CD8-positive, alpha-beta T cell (primary cell): ENCODE measurements at places on chromosomes 1 and 21. TPM values are rescaled to one million over a fixed set of nuclear protein-coding genes. Genes with fewer than 3 reads are reported as not detected.

The TRIM67 gene
- not detected for total RNA-seq

The NID1 gene
- not detected for total RNA-seq

GRCh38 chr1:205001162-205001561 is 41.9 kb upstream of the CNTN2 start:
- DNase-seq, result no peak

DNA sequence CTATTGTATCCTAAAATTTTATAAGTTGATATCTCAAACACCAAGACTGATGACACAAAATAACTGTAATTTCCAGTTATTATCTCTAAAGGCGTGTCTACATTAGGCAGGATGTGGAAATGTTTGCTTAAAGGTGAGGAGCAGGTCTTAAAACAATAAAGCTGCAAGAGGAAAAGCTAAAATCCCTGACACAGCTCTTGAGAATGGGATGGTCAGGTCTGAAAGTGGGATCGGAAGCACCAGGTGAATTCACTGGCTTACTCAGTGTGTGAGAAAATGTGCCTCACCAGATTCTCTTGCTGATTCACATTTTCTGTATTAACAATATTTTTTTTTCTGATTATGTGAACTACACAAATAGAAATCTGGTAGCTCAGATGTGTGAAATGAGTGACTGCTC is 421.9 kb upstream of the ADAMTS5 start:
- no peak for DNase-seq

DNA sequence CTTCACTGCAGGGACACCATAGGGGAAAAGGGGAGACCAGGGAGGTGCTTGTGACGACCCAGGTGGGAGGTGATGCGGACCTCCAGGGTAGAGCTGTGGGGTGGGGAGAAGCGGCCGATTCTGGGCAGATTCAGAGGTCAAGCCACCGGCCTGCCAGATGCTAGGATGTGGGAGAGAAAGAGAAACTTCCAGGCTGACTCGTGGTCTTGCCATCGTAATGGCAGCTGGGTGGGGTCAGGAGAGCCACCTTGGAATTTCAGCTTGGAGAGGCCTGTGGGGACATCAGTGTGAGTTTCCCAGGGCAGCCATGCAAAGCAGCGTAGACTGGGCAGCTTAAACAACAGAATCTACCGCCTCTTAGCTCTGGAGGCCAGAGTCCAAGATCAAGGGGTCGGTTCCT is 258.0 kb upstream of the VAMP3 start:
- DNase-seq, result no peak
